ENCODE measurements at places on chromosomes 5 and 9. TPM values are rescaled to one million over a fixed set of nuclear protein-coding genes. Genes with fewer than 3 reads are reported as not detected.
A peak's percentile ranks its signal among the peaks of the same experiment; 100 is the strongest.

DNA sequence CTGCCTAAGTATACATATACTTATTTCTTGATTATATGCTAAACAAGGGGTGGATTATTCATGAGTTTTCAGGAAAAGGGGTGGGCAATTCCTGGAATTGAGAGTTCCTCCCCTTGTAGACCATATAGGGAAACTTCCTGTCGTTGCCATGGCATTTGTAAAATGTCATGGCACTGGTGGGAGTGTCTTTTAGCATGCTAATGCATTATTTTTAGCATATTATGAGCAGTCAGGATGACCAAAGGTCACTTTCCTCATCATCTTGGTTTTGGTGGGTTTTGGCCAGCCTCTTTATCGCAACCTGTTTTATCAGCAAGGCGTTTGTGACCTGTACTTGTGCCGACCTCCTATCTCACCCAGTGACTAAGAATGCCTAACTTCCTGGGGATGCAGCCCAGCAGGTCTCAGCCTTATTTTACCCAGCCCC, 80.9 kb downstream of the ALDH7A1 start:
- no peak overlapping the region for H3K4me3 ChIP-seq
- DNase-seq = no peak
- peak overlapping the region; percentile 56 for H3K27ac ChIP-seq
- H3K4me1 ChIP-seq = no peaks in the 10 kb centered on the region
- no peaks in the 10 kb centered on the region for H3K27me3 ChIP-seq

DNA sequence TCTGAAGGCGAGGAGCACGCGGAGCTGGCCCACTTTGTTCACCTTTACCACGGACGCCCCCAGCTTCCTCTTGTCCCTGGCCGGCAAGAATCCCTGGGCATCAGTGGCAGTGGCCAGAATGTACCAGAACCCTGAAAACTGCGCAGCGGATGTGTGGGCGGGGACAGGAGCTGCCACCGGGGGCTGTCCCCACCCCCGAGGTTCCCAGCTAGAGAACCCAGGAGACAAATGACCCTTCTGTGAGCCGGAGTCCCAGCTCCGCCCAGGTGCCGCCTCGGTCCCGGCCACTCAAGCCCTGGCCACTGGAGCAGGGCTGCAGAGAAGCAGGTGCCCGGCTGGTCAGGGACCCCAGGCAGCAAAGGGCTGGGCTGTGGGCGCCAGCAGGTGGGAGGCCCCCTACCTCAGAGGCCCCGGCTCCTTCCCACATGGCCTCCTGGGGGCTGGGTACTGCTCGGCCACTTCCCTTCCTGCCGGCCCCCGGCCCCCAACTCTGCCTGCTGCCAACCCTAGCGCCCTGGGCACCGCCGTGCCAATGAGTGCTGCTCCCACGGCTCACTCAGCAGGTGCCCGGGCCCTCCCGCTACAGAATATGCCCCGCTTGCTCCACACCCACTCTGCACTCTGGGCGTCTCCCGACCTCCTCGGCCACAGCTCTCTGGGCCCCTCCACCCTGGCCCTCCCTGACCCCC, 713 bp downstream of the LCN10 start:
- H3K27me3 ChIP-seq = no peaks in the 10 kb centered on the region
- H3K27ac ChIP-seq = no peak overlapping the region
- peaks cover 12% of the 10 kb centered on the region for H3K4me1 ChIP-seq
- H3K4me3 ChIP-seq = no peak overlapping the region

GRCh38 chr9:135921749-135922310, 14.5 kb upstream of the CAMSAP1 start:
- no peaks in the 10 kb centered on the region for H3K4me1 ChIP-seq
- H3K4me3 ChIP-seq = no peak overlapping the region
- no peaks in the 10 kb centered on the region for H3K27me3 ChIP-seq
- H3K27ac ChIP-seq = no peak overlapping the region
- DNase-seq = no peak

DNA sequence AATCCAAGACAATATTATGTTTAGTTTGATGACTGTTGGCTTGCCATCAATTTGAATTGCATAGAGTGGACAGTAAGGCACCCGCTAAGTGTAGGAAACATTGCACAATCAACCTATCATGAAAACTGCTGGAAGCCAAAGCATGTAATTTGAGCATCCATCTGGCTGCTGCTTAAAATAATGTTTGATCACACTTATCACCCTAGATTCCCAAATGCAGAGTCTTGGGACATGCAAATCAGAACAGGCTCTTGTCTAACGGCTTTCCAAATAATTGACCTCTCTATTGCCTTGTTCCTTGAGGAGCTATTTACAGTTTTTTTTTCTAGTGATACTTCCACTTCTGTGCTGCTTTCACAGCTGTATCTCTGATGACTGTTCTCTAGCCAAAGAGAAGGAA, 342.1 kb downstream of the PRR16 start:
- no peak overlapping the region for H3K27ac ChIP-seq
- H3K4me3 ChIP-seq = no peak overlapping the region
- no peaks in the 10 kb centered on the region for H3K36me3 ChIP-seq
- H3K27me3 ChIP-seq = peaks cover 2% of the 10 kb centered on the region

- no peaks in the 10 kb centered on the region for H3K27me3 ChIP-seq
- H3K4me1 ChIP-seq = no peaks in the 10 kb centered on the region
- no peak overlapping the region for H3K27ac ChIP-seq
- no peaks in the 10 kb centered on the region for H3K36me3 ChIP-seq
- DNase-seq = no peak
Measured at GRCh38 chr9:4706971-4707622, 27.7 kb downstream of the CDC37L1 start.

GRCh38 chr5:132480042-132480441, 10.5 kb downstream of the IRF1 start:
- H3K4me1 ChIP-seq = peaks cover 25% of the 10 kb centered on the region
- DNase-seq = no peak
- no peaks in the 10 kb centered on the region for H3K27me3 ChIP-seq
- peaks cover 16% of the 10 kb centered on the region for H3K36me3 ChIP-seq

DNA sequence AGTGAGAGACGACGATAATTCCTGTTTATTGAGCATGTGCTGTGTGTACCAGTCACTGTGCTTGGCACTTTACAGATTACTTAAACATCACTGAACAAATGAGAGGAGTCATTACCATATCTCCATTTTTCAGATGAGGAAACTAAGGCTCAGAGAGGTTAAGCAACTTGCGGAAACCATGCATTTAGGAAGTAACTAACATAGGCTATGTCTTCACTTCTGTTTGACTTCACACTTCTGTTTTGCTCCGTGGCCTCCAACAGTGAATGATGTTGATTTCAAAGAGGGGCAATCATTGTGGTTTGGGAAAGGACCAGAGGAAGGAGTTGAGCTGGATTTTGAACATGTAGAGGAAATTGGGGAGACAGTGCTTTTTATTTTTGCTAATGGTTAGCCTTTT, 16.7 kb downstream of the GCNT1 start:
- no peaks in the 10 kb centered on the region for H3K36me3 ChIP-seq
- no peak overlapping the region for H3K27ac ChIP-seq
- no peak for DNase-seq
- H3K4me1 ChIP-seq = no peaks in the 10 kb centered on the region
- no peak overlapping the region for H3K4me3 ChIP-seq

DNA sequence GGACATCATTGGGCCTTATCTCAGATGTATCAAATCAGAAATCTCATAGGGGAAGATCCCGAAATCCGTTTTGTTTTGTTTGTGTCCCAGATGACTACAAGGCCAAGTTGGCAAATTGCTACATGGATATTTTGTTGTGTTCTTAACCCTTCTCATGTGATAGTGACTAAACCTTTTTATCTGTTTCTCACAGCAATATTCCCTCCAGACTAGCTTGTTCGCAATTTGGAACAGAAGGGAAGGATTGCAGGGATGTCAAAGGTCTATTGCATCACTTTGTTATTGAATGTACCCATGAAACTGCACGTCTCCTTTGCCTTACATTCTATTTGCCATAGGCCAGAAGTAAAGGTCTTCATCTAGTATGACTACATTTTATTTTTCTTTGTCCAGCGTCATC, 453.9 kb downstream of the NFIB start:
- no peak overlapping the region for H3K27ac ChIP-seq
- no peak for DNase-seq
- no peaks in the 10 kb centered on the region for H3K4me1 ChIP-seq
- H3K36me3 ChIP-seq = no peaks in the 10 kb centered on the region
- no peaks in the 10 kb centered on the region for H3K27me3 ChIP-seq

- peaks cover 5% of the 10 kb centered on the region for H3K4me1 ChIP-seq
- no peaks in the 10 kb centered on the region for H3K36me3 ChIP-seq
- no peak overlapping the region for H3K27ac ChIP-seq
- DNase-seq = no peak
Measured at GRCh38 chr5:158727136-158727535, 372.6 kb downstream of the EBF1 start.

- H3K4me1 ChIP-seq = no peaks in the 10 kb centered on the region
- DNase-seq = no peak
- peaks cover 61% of the 10 kb centered on the region for H3K36me3 ChIP-seq
- no peak overlapping the region for H3K4me3 ChIP-seq
- no peaks in the 10 kb centered on the region for H3K27me3 ChIP-seq
Measured at GRCh38 chr5:76663573-76663972, 40.4 kb upstream of the F2RL2 start.

DNA sequence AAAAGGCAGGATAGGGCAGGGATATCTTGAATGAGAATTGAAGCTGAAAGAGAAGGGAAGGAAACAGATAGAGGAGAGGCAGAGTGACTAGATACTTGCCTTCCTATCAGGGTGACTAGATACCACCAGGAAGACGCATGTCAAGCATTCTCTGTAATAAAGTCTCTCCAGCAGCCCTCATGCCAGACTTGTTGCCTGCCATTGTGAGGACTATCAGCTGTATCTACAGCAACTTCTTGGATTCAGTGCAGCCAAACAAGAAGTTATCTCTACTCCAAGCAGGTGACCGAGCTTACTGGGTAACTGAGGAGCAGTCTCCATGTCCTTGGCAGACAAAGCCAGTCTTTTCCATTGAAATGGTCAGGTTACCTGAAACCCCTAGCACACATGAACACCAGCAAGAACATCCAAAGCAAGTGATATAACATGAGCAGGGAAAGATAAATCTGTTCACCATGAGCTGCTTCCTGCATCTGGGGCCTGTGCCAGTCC, 9.3 kb downstream of the SH3RF2 start:
- DNase-seq = no peak
- H3K36me3 ChIP-seq = no peaks in the 10 kb centered on the region
- H3K27me3 ChIP-seq = no peaks in the 10 kb centered on the region
- no peak overlapping the region for H3K4me3 ChIP-seq
- H3K27ac ChIP-seq = peak overlapping the region; percentile 56

- peaks cover 2% of the 10 kb centered on the region for H3K27me3 ChIP-seq
- no peak overlapping the region for H3K4me3 ChIP-seq
- H3K4me1 ChIP-seq = no peaks in the 10 kb centered on the region
- DNase-seq = no peak
- H3K27ac ChIP-seq = no peak overlapping the region
Measured at GRCh38 chr5:126119887-126120442, 303.2 kb upstream of the GRAMD2B start.

DNA sequence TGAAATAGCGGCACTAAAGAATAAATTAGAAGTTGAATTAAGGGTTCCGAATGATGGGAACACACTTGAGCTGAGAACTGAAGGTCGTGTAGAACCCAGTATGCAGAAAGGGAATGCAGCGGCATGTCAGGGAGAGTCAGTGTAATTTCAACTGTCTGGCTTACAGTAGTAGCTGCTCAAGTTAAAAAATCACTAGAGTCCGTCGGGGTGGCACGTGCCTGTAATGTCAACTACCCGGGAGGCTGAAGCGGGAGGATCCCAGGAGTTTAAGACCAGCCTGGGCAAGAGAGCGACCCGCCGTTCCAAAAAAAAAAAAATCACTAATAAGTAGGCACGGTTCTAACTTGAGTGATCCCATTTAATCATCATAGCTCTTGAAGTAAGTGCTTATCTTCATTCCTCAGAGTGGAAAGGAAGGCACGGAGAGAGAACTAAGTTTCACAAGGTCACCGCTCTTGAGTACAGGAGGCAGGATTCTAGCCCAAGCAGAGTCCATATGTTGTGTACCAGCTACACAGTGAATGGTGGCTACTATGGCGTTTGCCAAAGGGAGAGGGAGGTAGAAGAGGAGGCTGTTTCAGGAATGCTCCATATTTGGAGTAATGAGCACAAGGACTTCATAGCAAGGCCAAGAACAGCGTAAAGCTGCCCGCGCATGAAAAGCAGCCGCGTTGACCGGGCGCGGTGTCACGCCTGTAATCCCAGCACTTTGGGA, 831 bp downstream of the RMRP start:
- DNase-seq = no peak
- H3K36me3 ChIP-seq = no peaks in the 10 kb centered on the region
- peaks cover 5% of the 10 kb centered on the region for H3K4me1 ChIP-seq
- H3K27me3 ChIP-seq = no peaks in the 10 kb centered on the region
- peak overlapping the region; percentile 1 for H3K4me3 ChIP-seq

DNA sequence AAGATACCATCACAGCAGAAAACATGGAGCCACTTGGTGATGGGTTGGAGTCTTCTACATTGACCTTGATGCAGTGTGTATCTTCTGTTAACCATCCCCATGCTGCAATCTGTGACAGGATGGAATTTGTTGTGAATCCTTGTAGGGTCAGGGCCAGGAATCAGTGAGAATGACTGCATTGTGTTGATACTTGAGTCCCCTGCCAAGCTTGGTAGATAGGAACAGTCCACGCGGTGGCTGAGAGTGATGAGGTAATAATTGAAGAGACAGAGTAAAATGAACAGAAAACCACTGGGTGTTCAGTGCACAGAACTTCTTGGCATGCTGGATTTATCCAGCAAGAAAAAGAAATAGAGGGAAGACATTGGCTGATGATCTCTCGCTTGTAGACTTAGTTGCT, 217.5 kb downstream of the MAN2A1 start:
- peaks cover 1% of the 10 kb centered on the region for H3K4me1 ChIP-seq
- no peaks in the 10 kb centered on the region for H3K27me3 ChIP-seq
- no peaks in the 10 kb centered on the region for H3K36me3 ChIP-seq

DNA sequence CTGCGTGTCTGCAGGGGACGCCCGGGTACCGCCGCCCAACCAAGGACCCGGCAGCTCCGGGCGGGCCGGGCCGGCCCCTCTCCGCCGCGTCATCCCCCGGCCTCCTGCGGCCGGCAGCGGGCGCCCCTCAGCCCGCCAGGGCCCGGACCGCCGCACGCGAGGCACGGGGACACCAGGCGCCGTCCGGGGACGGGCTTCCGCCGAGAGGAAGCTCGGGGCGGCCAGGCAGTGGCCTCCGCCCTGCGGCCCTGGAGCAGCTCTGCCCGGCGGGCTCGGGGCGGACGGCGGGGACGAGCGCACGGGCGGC, 373 bp downstream of the FBXW5 start:
- peak overlapping the region; percentile 91 for H3K4me3 ChIP-seq
- no peaks in the 10 kb centered on the region for H3K36me3 ChIP-seq
- no peaks in the 10 kb centered on the region for H3K27me3 ChIP-seq
- peak overlapping the region; percentile 81 for H3K27ac ChIP-seq

SPEF2 gene
- 2.8 TPM for total RNA-seq

CER1 gene
- not detected for total RNA-seq

FAM53C gene
- total RNA-seq = 11.1 TPM

GRM6 gene
- total RNA-seq = not detected

PCDHB4 gene
- 0.17 TPM for total RNA-seq

PRUNE2 gene
- total RNA-seq = 1.4 TPM

HTR4 gene
- total RNA-seq = 2.4 TPM

GPR151 gene
- not detected for total RNA-seq

ZNF346 gene
- total RNA-seq = 8.8 TPM
